ENCODE measurements at places on chromosomes 2 and 18. TPM values are rescaled to one million over a fixed set of nuclear protein-coding genes. Genes with fewer than 3 reads are reported as not detected.

DNA sequence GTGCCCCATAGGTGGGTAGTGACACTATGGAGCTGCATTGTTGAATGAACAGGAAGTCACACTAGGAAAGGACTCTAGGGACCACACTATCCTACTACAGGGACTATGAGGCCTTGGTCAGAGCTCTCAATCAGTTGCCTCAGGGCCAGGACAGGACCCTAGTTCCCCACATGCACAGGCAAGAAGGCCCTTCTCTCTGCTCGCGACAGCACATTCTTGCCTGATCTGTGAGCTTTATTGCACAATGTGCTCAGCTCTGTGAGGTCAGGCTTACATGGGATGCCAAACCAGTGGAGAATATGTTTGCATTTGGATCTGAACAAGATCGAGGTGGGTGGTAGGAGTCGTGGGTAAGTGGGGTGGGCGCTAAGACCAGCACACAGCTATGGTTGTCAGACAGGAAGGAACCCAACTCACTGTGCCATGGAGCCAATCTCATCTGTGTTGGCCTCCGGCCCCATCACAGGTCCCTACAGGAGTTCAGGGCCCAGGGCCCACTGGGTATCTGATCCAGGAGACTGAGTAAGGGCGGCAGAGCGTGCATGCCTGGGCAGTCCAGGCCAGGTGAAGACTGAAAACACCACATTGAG is 8.0 kb downstream of the PCARE start:
- no peaks in the 10 kb centered on the region for H3K4me1 ChIP-seq
- no peak overlapping the region for H3K27ac ChIP-seq
- peaks cover 3% of the 10 kb centered on the region for H3K27me3 ChIP-seq
- no peak for DNase-seq
- H3K4me3 ChIP-seq = no peak overlapping the region

GRCh38 chr2:239287461-239287860 is 113.4 kb downstream of the HDAC4 start:
- peaks cover 17% of the 10 kb centered on the region for H3K27me3 ChIP-seq
- no peaks in the 10 kb centered on the region for H3K36me3 ChIP-seq
- peaks cover 55% of the 10 kb centered on the region for H3K4me1 ChIP-seq
- no peak for DNase-seq

DNA sequence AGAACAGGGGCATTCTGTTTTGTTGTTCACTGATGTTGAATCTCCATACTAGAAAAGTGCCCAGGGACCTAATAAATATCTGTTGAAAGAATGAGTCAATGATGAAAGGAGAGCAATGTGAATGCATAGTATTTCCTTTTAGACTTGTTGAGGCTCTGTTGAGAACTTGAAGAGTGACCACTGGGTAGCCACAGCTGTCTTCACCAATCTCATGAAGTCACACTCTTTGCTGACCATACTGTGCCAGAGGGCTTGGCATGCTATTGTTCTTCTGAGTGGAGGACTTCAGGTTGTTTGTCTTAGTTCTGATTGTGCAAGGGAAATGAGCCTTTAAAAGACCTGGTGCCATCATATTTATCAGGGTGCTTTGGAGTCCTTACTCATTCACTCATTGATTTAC is 41.6 kb upstream of the NT5C1B start:
- no peak overlapping the region for H3K27ac ChIP-seq
- H3K4me3 ChIP-seq = no peak overlapping the region
- DNase-seq = no peak
- no peaks in the 10 kb centered on the region for H3K4me1 ChIP-seq
- peaks cover 13% of the 10 kb centered on the region for H3K36me3 ChIP-seq
- no peaks in the 10 kb centered on the region for H3K27me3 ChIP-seq

GRCh38 chr18:44246001-44246400 is 434.7 kb upstream of the SETBP1 start:
- H3K27ac ChIP-seq = no peak overlapping the region
- no peak overlapping the region for H3K4me3 ChIP-seq
- H3K4me1 ChIP-seq = peaks cover 7% of the 10 kb centered on the region
- no peaks in the 10 kb centered on the region for H3K27me3 ChIP-seq
- H3K36me3 ChIP-seq = no peaks in the 10 kb centered on the region

GRCh38 chr2:23200787-23201114 is 184.2 kb upstream of the KLHL29 start:
- no peaks in the 10 kb centered on the region for H3K4me1 ChIP-seq
- DNase-seq = no peak
- H3K4me3 ChIP-seq = no peak overlapping the region
- no peaks in the 10 kb centered on the region for H3K36me3 ChIP-seq
- no peak overlapping the region for H3K27ac ChIP-seq

DNA sequence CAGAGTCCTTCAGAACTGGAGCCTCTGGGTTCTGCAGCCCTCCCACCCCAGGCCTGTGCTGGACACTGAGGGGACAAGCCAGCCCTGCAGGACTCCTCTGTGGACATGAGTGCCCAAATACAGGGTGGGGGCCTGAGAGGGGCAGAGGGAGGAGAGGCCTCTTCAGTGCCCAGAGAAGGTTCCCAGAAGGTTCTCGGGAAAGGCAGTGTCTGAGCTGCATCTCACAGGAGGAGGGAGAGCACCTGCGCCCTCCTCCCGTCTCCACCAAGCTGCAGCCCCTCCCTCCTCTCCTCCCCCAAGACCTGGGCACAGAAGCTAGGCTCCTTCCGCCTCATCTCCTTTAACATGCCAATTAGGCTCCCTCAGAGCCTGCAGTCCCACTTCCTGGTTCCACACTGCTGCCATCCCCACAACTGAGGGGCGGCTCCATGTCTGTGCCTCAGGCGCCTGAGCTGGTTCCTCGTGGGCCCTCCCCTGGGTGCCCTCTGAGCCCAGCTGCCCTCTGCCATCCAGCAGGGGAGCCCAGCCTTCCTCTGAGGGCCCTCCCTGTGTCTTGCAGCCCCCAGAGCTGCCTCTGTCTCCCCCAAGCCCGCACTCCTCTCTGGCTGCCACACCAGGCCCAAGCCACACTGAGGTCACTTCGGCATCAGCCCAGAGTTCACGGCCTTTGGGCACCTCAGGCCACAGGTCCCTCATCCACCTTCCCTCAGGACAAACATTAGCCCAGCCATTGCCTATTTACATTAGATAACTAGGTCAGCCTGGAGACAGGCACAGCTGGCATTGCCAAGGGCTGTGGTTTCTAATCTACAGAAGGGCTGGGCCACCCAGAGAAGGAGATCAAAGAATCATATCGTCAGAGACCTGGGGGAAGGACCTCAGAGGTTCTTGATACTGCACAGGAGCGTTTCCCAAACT is 28.9 kb downstream of the KCNK3 start:
- peaks cover 7% of the 10 kb centered on the region for H3K27me3 ChIP-seq
- H3K27ac ChIP-seq = no peak overlapping the region
- no peak overlapping the region for H3K4me3 ChIP-seq
- no peaks in the 10 kb centered on the region for H3K4me1 ChIP-seq
- no peak for DNase-seq

GRCh38 chr2:128228894-128229293 is 89.8 kb downstream of the HS6ST1 start:
- no peaks in the 10 kb centered on the region for H3K36me3 ChIP-seq
- no peak overlapping the region for H3K27ac ChIP-seq
- H3K4me3 ChIP-seq = no peak overlapping the region

- no peaks in the 10 kb centered on the region for H3K4me1 ChIP-seq
- no peak overlapping the region for H3K4me3 ChIP-seq
- no peak for DNase-seq
- H3K36me3 ChIP-seq = no peaks in the 10 kb centered on the region
- H3K27ac ChIP-seq = no peak overlapping the region
Measured at GRCh38 chr2:118250463-118250862, 162.2 kb downstream of the INSIG2 start.

DNA sequence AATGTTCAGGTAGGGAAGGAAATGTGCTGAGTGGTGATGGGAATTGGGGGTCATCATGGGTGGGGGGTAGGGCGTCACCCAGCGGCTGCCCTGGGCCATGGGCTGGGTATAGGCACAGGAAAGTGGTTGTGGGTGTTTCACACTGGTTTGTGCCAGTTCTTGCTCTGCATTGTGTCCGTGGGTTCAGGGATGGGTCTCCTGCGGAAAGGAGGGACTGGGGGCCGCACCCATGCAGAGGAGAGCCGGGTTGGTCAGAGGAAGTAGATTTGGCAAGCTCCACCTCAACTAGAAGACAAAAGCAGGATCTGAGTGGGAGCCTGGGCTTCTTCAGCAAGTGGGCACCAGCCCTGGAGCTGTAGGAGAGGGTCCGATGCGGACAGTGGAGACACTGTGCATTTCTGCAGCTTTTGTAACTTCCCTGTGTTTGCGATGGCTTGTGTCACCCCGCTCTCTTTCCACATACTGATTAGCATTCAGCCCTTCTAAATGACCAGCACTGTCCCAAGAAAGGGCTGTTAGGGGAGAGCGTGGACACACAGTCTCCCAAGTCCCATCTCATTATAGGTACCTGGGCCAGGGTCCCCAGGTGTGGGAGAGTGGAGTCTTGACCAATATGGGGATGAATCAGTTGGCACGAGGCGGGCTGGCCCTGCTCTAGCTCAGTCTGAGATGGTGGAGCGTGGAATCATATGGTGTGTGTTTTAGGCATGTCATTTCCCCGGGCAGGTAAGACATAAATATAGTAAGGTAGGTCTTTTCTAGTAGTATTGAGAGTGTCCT is 67.2 kb downstream of the LRRFIP1 start:
- no peak for DNase-seq
- H3K4me1 ChIP-seq = peaks cover 78% of the 10 kb centered on the region
- H3K27ac ChIP-seq = peak overlapping the region; percentile 91
- H3K27me3 ChIP-seq = no peaks in the 10 kb centered on the region
- H3K4me3 ChIP-seq = peak overlapping the region; percentile 84
- H3K36me3 ChIP-seq = peaks cover 6% of the 10 kb centered on the region

DNA sequence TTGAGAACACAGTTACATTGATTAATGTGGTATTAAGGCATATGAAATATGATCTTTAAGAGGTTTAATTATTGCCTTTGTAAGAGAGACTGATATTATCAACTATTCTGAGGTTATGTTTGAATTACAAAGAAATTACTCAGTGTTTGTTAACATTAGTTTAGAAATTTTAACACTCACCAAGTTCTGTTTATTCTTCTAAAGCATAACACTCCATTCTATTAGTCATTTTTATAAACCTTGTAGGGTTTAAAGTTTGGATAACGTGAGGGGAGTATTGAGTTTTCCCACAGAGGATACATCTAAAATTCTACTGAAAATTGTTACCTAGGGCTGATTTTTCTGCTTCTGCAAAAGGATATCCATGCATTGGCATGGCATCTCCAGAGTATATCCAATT is 7.7 kb downstream of the CCDC178 start:
- no peak for DNase-seq
- H3K4me1 ChIP-seq = no peaks in the 10 kb centered on the region
- H3K27me3 ChIP-seq = no peaks in the 10 kb centered on the region

DNA sequence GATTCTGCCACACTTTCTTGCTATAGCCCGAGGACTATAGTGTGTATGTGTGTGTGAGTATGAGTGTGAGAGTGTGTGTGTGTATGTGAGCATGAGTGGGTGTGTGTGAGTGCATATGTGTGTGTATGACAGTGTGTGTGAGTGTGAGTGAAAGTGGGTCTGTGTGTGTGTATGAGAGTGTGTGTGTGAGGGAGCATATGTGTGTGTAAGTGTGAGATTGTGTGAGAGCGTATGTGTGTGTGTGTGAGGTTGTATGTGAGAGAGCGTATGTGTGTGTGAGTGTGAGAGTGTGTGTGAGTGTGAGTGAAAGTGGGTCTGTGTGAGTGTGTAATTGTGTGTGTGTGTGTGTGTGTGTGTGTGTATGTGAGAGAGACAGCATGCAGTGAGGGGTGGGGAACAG is 89.0 kb upstream of the ACSL3 start:
- H3K27ac ChIP-seq = no peak overlapping the region
- H3K27me3 ChIP-seq = peaks cover 14% of the 10 kb centered on the region
- H3K4me1 ChIP-seq = no peaks in the 10 kb centered on the region

DNA sequence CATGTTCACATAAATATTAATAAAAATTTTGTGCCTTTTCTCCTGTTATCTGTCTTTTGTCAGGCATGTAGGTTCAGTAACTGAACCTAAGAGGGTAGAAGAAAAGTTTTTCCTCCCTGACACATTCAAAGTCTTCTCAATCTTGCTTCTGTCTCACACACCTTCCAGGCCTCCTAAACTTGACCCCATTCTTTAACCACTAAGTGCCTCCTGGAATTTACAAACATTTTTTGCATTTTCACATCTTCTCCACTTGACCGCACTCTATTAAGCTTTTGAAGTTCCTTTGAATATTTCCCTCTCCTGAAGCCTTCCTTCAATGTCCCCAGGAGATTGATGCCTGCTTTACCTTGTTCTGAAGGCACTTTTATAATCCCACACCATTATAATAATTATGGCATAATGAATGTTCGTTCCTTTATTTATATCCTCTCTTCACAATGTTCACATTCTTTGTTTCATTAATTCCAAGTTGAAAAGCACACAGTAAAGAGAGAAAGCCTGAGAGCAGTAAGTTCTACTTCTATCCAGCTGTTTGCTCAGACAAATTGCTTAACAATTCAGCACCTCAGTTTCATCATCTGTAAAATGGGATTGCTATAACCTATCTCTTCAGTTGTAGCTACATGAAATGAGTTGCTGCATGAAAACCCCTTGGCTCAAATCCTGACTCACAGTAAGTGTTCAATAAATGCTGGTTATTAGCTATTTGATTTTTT is 184.8 kb upstream of the KLHL29 start:
- no peak overlapping the region for H3K4me3 ChIP-seq
- H3K36me3 ChIP-seq = no peaks in the 10 kb centered on the region
- DNase-seq = no peak
- no peaks in the 10 kb centered on the region for H3K27me3 ChIP-seq

DNA sequence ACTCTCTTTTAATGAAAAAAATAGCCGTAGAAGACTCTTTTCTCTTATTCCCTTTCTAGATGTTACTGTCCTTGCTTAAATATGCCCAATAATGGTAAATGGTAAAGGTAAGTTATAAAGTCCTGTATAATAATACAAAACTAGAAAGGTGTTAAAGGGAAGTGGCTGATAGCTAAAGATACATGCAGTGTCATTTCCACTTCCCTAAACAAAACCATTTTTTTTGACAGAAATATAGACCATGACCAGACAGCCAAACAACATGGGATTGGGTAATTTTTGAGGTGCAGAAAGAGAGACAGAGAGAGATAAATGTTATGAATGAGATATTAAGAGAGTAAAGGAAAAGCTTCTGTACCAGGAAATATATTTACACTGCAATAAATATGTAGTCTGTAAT is 731.7 kb upstream of the REG3G start:
- DNase-seq = no peak
- H3K27me3 ChIP-seq = no peaks in the 10 kb centered on the region
- no peaks in the 10 kb centered on the region for H3K36me3 ChIP-seq
- no peak overlapping the region for H3K4me3 ChIP-seq
- no peak overlapping the region for H3K27ac ChIP-seq
- H3K4me1 ChIP-seq = no peaks in the 10 kb centered on the region

The HOXD13 gene
- total RNA-seq = not detected

The CIDEA gene
- not detected for total RNA-seq

The ITGA4 gene
- total RNA-seq = 89.2 TPM

The EN1 gene
- not detected for total RNA-seq

The ESPNL gene
- 0.42 TPM for total RNA-seq

Data from activated B cell treated with CpG ODN at 0.5 μM for 24 hours (primary cell).